Mesenchymal stem cell (in vitro differentiated cells and primary cell): ENCODE measurements at places on chromosomes 7 and 10.

- no peak for DNase-seq
Measured at GRCh38 chr7:91019686-91020385, 244.4 kb upstream of the FZD1 start.

GRCh38 chr10:3012223-3012622 lies 55.1 kb upstream of the PFKP start:
- DNase-seq = no peak

DNA sequence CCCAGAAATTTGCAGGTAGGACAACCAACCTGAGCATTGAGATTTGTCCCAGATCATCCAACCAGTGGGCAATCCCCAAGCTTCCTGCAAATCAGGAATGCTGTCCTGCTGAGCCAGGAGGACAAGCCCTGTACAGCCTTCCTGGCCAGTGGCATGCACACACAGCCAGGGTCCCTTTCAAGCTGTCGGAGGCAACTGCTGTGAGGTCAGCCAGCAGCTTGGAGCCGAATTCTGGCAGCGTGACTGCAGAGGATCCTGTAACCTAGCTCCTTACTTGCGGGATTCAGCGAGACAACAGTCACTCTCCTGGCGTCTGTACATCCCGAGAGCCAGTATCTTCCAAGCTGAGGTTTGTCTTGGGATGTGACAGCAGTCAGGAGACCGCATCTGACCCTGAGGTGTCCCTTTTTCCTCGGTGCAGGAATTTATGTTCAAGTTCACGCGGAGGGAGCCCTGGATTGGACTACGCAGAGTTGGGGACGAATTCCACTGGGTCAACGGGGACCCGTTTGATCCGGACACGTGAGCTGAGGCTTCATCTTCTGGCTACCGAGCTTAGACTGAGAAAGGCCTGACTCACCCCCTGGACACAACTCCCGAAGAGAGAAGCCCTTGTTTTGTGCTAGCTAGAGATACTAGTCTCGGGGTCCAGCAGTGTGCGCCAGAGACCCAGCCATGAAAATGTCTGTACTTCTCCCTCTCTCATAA lies 18.3 kb downstream of the CLEC2L start:
- DNase-seq = no peak

GRCh38 chr10:113385021-113385999 lies 167.5 kb upstream of the HABP2 start:
- peak; percentile 87 for DNase-seq

DNA sequence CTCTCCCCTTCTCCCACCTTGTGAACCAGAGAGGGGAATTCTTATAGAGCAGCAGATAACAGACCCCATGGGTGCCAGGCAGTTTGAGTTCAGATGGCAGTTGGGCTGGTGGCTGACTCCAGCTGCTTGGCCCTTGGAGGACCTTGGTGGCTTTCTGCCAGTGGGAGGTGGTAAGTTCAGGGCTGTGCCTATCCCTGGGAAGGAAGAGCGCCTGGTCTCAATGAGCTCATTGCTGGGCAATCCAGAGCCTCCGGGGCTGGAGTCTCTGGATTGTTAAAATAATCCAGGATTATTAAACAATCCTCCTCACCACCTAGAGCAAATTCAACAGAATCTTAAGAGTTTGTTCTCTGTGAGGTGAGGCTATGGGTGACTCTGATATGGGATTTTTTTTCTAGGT lies 105.2 kb downstream of the FANK1 start:
- DNase-seq = no peak

DNA sequence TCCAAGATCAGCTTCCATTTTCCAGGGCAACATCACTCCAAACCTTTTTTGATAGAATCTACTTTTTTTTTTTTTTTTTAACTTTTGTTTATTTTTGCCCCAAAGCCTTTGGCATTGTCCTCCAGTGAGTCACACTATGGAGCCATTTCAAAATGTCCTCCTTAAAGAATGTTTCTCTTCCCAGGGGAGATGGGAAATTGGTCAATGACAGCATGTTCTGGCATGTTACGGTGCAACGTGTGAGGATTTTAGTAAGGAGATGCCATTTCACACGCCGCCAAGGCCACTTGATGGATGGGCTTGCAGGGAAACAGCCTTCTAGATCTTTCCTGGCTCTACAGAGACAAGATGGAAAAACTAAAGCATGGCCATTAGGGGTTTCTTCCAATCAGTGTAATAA lies 30.7 kb upstream of the TRIL start:
- DNase-seq = peak; percentile 95

- peak; percentile 62 for DNase-seq
Measured at GRCh38 chr7:65307651-65308299, 65.9 kb upstream of the ZNF92 start.
